ENCODE measurements at places on chromosomes 7 and 10. TPM values are rescaled to one million over a fixed set of nuclear protein-coding genes. Genes with fewer than 3 reads are reported as not detected.

The SPAG6 gene
- total RNA-seq: 1.2 TPM

The TUBAL3 gene
- total RNA-seq: not detected

The BTBD16 gene
- not detected for total RNA-seq

The TMEM196 gene
- total RNA-seq: 10.1 TPM

The IFIT1B gene
- total RNA-seq: 2.0 TPM

The PTN gene
- total RNA-seq: 182 TPM

The GIMAP7 gene
- 2.7 TPM for total RNA-seq

The PRKAR2B gene
- total RNA-seq: 227 TPM

The MUC12 gene
- total RNA-seq: not detected

The GPR15LG gene
- total RNA-seq: not detected

The CYP2W1 gene
- not detected for total RNA-seq

The ACTL6B gene
- total RNA-seq: 109 TPM

The HECW1 gene
- 54.7 TPM for total RNA-seq

The CHST12 gene
- 1.9 TPM for total RNA-seq

The ITGB8 gene
- total RNA-seq: 109 TPM

The NPTX2 gene
- total RNA-seq: 5.8 TPM

The TRIM8 gene
- total RNA-seq: 23.4 TPM

The C10orf90 gene
- 0.16 TPM for total RNA-seq

The ITPRID1 gene
- total RNA-seq: 8.6 TPM

The SYNPO2L gene
- not detected for total RNA-seq

The ASIC3 gene
- total RNA-seq: 0.62 TPM

The RADIL gene
- 2.3 TPM for total RNA-seq

The NUTM2B gene
- total RNA-seq: 2.3 TPM

The NRCAM gene
- total RNA-seq: 112 TPM

The LHFPL3 gene
- total RNA-seq: 26.2 TPM

The LIPM gene
- total RNA-seq: not detected

The GARIN1A gene
- total RNA-seq: 1.7 TPM

The LRRD1 gene
- total RNA-seq: 0.78 TPM

The UCN3 gene
- total RNA-seq: not detected

The NACAD gene
- total RNA-seq: 5.5 TPM

The PKD1L1 gene
- 0.62 TPM for total RNA-seq

The GOLGA7B gene
- total RNA-seq: 11.9 TPM

The SORCS3 gene
- total RNA-seq: 23.7 TPM

The TACC2 gene
- 16.1 TPM for total RNA-seq

The ABCC2 gene
- total RNA-seq: 0.16 TPM

Measured in occipital lobe (tissue), 3 donors.